ENCODE measurements at places on chromosomes 7 and 10. TPM values are rescaled to one million over a fixed set of nuclear protein-coding genes. Genes with fewer than 3 reads are reported as not detected.

- H3K27me3 ChIP-seq: peaks cover 36% of the 10 kb centered on the region
- DNase-seq: no peak
- H3K4me3 ChIP-seq: no peak overlapping the region
- no peaks in the 10 kb centered on the region for H3K36me3 ChIP-seq
- H3K4me1 ChIP-seq: peaks cover 7% of the 10 kb centered on the region
Observed at GRCh38 chr7:151053096-151053495, 4.6 kb downstream of the CDK5 start.

- H3K27me3 ChIP-seq: no peaks in the 10 kb centered on the region
- no peak overlapping the region for H3K4me3 ChIP-seq
- H3K4me1 ChIP-seq: no peaks in the 10 kb centered on the region
Observed at GRCh38 chr10:102195296-102195870, 30.7 kb upstream of the ELOVL3 start.

The OR13A1 gene
- polyA plus RNA-seq: 0.21 TPM

- no peaks in the 10 kb centered on the region for H3K36me3 ChIP-seq
- H3K27me3 ChIP-seq: no peaks in the 10 kb centered on the region
- H3K27ac ChIP-seq: no peak overlapping the region
Observed at GRCh38 chr10:123395906-123396305, 241.7 kb downstream of the BUB3 start.

DNA sequence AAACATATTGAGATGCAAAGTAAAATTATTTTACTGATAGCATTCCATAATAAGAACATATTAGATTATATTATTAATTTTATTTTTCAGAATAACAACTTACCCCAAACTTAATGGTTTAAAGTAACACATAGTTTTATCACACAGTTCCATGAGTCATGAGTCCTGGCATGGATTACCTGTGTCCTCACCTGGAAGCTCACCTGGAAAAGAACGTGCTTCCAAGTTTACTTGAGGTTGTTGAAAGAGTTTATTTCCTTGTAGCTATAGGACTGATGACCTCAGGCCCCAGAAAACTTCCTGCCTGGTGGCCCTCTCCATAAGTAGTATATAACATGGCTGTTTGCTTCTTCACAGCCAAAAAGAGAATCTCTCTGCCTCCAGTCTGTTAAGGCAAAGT is 254.6 kb downstream of the TFEC start:
- H3K4me3 ChIP-seq: no peak overlapping the region
- H3K36me3 ChIP-seq: no peaks in the 10 kb centered on the region
- H3K27ac ChIP-seq: no peak overlapping the region
- no peak for DNase-seq
- no peaks in the 10 kb centered on the region for H3K27me3 ChIP-seq

The PTPRZ1 gene
- 167 TPM for polyA plus RNA-seq

The SSC4D gene
- 9.7 TPM for polyA plus RNA-seq

GRCh38 chr7:115526278-115526677 is 504.3 kb downstream of the TFEC start:
- H3K36me3 ChIP-seq: 0 out of 2 replicates have a peak, but pooled peaks cover 3% of the 10 kb centered on the region
- H3K27me3 ChIP-seq: peaks cover 12% of the 10 kb centered on the region
- H3K4me1 ChIP-seq: peaks cover 23% of the 10 kb centered on the region
- H3K27ac ChIP-seq: peak overlapping the region; percentile 27
- peak; percentile 95 for DNase-seq
- H3K4me3 ChIP-seq: 0 out of 2 replicates have a peak overlapping the region, but pooled peaks have one; percentile 3

DNA sequence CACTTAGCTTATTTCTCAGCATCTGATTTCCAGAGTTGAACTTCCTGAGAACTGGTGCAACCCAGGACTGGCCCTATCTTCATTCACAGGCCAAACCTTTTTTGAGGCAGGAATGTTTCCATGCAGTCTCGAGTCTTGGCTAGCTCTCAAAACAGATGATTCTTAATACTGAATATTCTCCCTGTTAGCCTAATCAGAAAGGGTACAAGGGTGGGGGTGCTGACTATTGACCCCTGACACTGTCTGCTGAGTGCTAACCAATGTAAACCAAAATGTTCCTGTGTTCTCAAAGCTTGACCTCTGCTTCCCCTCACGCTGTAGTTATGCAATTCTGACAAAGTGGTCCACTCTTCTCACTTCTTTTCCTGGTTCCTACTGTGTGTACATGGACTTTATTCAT is 25.3 kb downstream of the VWDE start:
- H3K27me3 ChIP-seq: no peaks in the 10 kb centered on the region
- peaks cover 3% of the 10 kb centered on the region for H3K36me3 ChIP-seq
- DNase-seq: no peak
- H3K4me1 ChIP-seq: no peaks in the 10 kb centered on the region
- H3K27ac ChIP-seq: no peak overlapping the region

GRCh38 chr10:118595598-118596425 is at the start of gene PRLHR:
Gene PRLHR (minus strand): TSS chr10:118595648. CDS start chr10:118595244, 404 bp downstream.
- peaks cover 5% of the 10 kb centered on the region for H3K4me1 ChIP-seq
- H3K27ac ChIP-seq: no peak within 1 kb of the TSS
- H3K36me3 ChIP-seq: no peaks in the 10 kb centered on the region
- peaks cover 36% of the 10 kb centered on the region for H3K27me3 ChIP-seq
- H3K4me3 ChIP-seq: peak within 1 kb of the TSS; percentile 60

The NME8 gene
- 1.3 TPM for polyA plus RNA-seq

DNA sequence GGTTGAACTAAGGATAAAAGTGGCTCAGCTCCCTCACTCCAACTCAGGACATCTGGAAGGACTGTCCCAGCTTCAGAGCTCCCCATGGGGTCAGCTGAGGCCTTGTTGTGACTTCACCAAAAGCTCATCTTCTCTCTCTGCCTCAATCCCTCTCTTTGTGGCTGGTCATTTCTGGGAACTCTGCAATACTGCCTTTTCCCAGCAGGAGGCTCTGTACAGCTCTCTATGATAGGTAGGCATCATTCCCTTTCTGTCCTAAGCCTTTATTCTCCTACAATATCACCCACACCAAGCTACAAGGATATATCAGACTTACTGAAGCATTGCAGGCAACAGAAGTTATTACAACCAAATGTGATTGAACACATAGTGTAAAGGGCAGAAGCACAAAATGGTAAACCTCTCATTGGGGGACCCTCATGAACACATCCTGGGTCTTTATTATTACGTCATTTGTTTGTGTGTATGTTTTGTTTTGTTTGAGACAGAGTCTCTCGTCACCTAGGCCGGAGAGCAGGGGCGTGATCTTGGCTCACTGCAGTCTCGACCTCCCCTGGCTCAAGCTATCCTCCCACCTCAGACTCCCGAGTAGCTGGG is 36.7 kb upstream of the PRPS1L1 start:
- no peak overlapping the region for H3K4me3 ChIP-seq
- no peak overlapping the region for H3K27ac ChIP-seq
- no peaks in the 10 kb centered on the region for H3K27me3 ChIP-seq
- no peaks in the 10 kb centered on the region for H3K4me1 ChIP-seq
- DNase-seq: peak; percentile 69
- H3K36me3 ChIP-seq: no peaks in the 10 kb centered on the region
